ENCODE measurements at places on chromosomes 16 and 17.

DNA sequence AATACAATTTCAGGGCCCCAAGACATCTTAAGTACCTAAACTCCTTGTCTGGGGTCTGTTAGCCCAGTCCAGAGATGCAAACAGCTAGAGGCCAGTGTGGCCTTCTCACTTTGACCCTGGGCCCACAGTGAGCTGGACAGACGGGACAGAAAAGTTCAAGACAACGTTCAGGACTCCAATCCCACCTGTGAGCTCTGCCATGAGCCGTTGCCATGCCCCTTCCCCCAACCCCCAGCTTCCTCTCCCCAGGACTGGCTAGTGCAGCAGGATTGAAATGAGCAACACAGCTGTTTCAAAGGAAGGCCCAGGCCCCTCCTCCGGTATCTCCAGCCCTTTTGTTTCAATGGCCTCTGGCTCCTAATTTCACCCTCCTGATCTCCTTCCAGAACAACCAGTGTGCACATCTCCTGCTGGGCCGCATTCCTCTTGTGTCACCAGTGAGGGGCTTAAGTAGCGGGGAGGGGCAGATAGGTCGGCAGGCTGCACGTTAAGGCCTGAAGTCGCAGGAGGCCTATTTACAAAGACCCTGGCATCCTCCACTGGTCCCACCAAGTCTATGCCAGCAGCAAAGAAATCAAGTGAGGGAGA lies 11.3 kb downstream of the AXIN2 start:
- no peak for DNase-seq

DNA sequence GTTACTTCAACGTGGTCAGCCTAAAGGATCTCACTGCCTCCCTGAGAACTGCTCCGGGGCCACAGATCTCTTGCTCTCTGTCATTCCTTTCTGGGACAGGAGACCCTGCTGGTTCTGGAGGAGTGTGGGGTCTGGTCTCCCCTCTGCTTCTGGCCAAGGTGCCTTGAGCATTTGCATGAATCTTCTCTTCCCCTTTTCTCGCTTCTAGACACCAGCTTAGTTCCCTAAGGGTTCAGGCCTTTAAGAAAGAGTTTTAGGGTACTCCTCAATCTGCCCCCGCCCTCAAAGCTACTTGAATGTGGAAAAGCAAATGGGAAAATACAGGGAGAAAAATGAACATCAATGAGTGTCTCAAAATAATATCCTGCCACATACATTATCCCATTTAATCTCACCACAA lies 48.1 kb downstream of the WSB1 start:
- no peak for DNase-seq

DNA sequence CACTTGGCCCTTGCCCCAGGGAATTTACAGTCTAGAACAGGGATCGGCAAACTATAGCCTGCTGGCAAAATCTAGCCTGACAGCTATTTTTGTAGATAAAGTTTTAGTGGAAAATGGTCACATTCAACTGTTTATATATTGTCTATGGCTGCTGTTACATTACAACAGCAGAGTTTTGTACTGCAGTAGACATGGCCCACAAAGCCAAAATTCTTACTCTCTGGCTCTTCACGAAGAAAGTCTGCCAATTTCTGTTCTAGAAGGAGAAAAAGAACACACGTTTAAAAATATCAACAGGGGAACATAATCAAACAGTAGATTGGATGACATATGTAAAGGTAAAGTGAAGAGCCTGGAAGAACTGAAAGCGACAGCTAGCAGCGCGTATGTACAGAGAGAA lies 33.2 kb upstream of the CCDC182 start:
- no peak for DNase-seq

DNA sequence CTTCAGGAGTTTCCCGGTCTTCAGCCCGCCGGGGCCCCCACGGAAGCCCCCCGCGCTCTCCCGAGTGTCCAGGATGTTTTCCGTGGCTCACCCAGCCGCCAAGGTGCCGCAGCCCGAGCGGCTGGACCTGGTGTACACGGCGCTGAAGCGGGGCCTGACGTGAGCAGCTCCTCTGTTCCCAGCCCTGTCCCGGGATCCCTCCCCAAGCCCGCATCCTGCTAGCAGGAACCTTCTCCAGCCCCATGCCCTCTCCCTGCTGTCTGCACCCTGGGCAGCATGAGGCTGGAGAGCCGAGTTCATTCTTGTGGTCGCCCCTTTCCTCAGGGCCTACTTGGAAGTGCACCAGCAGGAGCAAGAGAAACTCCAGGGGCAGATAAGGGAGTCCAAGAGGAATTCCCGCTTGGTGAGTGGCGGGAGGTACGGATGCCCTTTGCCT lies 10.1 kb downstream of the RIPOR1 start:
- DNase-seq: no peak

- DNase-seq: no peak
Observed at GRCh38 chr17:51046514-51047384, 73.9 kb downstream of the SPAG9 start.

DNA sequence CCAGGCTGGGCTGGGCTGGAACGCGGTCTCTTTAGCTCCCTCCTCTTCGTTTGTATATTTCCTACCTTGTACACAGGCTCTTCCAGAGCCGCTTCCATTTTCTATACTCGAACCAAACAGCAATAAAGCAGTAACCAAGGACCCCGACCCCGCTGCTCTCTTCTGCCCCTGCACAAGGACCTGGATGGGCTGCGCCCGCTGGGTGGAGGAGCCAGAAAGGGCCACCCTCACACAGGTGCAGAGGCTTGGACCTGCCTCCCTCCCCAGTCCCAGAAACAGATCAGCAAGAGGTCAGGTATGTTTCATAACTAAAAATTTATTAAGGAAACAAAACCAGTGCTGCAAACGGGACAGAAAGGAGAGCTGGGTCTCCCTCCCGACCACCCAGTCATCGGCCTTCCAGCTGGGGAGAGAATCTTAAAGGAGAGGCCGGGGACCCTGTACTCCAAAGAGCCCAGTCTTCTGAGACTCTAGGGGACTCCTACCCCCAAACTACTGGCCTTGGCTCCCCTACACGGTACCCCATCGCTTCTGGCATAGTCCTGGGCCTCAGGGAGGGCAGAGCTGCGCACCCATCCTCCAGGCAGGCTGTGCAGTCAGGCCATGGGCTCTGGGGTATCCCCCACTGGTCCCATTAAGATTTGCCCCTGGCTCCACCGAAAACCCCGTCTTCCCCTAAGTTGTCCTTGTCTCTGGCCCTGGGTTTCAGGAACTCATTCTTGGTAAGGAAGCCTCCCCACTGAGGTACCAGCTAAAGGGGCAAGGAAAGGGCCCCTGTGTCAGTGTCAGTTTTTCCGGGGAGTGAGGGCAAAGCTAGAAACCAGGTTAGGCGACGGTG lies 4.9 kb downstream of the HIC1 start:
- no peak for DNase-seq

DNA sequence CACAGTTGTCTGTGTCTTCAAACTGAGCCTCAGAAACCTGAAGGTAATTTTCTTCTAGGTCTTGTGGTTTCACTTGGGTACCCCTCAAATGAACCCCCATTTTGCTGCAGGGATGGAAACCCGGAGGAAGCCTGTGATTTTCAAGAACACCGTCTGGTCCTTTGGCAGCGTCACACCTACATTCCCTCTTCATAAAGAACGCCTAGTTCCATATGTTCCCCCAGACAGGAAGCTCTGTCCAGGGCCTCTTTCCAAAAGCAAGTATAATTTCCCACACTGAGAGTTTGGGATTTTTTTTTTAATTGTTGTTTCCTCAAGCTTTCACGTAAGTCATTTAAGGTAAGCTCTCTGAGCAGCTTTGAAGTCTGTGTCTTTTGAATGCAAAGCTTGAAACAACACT lies 515.0 kb downstream of the TMEM114 start:
- no peak for DNase-seq

- DNase-seq: no peak
Observed at GRCh38 chr17:75049057-75049456, 2.0 kb downstream of the KCTD2 start.

- no peak for DNase-seq
Observed at GRCh38 chr16:85112364-85112763, at the start of gene CIBAR2. CIBAR2 (minus strand) TSS chr16:85112472; CDS start chr16:85112352, 120 bp downstream.

DNA sequence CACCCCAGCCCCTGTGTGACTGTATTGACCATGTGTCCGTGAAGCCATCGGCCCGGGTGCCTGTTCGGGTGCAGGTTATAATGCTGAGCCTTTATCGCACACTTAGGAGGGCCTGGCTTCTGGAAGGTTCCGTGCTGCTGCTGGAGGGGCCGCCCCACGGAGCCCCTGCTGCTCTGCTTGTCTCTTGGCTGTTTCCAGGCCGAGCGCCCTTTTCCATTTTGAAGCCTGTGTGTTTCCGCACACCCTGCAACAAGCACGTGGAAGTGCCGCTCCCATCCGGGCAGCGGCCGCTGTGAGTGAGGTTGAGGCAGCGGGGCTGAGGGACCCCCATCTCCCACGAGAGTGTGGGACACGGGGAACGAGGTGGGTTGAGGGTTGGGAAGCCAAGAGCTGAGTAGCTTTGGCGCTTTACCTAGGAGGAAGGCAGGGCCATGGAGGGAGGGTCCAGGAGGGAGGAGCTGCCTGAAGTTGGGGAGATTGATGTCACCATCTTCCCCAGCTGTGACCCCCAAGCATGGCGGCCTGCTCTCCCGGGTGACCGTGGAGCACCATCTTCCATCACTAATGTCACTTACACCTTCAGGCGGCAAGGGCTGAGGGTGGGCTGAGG lies 200.1 kb upstream of the GSE1 start:
- DNase-seq: no peak

GRCh38 chr17:10290041-10290440 lies 82.8 kb downstream of the MYH13 start:
- DNase-seq: no peak

- DNase-seq: no peak
Observed at GRCh38 chr16:2846511-2847310, 11.3 kb downstream of the PRSS22 start.

DNA sequence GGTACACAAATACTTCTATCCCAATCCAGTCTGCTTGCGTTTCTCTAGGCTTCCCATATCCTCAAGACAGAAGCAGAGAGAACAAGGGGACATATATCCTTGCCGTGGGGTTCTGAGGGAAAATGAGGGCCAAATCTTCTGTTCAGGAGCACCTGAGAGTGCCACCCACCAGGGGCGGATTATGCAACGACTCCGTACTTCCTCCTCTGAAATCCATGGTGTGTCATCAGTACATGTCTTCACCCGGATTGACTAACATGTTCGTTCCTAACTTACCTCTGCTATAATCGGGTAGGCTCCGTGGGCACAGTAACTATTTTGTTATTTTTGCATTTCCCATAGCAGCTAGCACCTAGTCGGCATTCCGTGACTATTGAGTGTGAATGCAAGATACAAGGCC lies 7.8 kb upstream of the ZNF200 start:
- DNase-seq: no peak

- no peak for DNase-seq
Observed at GRCh38 chr16:4556580-4556979, 440 bp downstream of the C16orf96 start.

DNA sequence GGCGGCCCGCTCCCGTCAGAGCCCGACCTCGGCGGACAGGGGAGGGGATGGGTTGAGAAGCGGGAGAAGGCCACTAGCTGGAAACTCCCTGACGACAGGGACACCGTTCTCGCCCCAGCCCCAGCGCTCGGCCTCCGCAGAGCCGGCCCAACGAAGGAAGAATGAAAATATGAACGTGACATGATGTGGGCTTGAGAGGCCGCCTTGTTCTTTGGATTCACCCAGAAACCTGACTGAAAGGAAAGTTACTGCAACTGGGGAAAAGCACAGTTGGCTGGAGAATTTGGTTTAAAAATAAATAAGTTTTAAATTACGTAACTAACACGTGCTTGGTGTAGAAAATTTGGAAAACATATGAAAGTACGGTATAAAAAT lies 21.1 kb downstream of the NPTX1 start:
- peak; percentile 38 for DNase-seq

DNA sequence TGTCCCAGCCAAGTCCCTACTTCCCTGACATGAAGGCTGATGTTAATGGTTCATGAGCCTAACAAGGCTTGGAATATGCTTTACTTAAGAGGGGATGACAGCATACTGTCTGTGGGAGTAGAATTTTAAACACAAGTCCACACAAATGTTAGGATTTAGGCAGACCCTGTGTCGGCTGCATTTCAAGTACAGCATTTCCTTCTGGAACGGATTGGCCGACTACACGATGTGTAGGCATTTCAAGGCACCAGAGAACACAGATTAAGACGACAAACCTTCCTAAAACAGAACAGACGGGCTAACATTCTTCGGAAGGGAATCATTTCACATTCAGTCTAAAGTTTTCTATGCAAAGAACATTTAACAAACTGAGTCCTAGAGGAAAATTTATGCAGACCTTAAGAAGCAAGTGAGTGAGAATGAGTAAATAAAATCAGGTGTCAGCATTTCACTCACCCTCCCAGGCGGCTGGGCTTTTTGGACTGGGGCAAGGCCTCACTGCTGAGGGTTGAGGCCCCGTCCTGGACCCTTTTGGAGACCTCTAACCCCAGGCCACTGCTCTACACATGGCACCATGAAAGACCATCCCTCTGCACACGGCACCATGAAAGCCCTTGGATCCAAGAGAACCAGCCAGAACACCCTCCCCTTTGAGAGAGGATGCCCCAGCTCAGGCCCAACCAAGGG lies 67.5 kb downstream of the SMPD3 start:
- no peak for DNase-seq

DNA sequence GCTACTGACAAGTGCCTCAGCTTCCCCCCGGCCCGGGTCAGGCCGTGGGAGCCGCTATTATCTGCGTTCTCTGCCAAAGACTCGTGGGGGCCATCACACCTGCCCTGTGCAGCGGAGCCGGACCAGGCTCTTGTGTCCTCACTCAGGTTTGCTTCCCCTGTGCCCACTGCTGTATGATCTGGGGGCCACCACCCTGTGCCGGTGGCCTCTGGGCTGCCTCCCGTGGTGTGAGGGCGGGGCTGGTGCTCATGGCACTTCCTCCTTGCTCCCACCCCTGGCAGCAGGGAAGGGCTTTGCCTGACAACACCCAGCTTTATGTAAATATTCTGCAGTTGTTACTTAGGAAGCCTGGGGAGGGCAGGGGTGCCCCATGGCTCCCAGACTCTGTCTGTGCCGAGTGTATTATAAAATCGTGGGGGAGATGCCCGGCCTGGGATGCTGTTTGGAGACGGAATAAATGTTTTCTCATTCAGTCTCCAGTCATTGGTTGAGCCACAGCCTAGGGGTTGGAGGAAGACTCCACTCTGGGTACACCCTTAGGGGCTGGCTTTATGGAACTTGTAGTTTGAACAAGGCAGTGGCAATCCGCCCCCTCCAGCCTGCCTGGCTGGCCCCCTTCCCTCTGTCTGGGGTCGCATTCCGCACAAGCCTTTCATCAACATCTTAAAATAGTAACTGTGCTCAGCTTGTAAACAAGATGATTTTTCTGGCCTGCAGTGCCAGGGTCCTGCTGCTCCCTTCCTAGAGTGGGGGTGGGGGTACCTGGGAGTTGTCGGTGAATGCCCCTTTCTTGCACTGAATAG lies 4.1 kb downstream of the SYNGR2 start:
- no peak for DNase-seq

DNA sequence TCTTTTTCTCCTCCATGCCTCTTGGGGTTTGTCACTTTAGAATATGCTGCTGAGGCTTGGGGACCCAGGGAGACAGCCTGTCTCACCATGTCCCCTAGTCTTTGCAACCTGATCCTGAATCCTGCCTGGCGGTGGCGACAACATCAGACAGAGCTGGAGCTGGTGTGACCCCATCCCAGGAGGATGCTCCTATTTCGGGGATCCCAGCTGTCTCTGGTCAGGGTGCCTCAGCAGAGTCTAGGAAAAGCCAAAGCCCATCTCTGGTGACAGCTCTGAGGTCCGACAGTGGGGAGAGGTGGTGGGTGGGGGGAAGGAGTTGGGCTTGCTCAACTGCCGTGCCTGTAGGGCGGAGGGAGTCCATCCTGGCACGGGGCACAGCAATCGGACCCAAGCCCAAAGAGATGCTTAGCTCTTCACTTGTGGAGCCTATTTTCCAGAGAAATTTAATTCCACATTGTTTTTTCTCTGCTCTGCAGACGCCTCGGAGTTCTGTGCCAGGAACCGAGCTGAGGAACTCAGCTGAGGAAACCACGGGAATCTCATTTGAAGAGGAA lies 10.3 kb upstream of the TNS4 start:
- DNase-seq: no peak
